Stimulated activated CD4-positive, alpha-beta T cell treated with anti-CD3 and anti-CD28 coated beads, Interleukin-1b, Interleukin-23, amount 100 ng/mL, for 1 hour (primary cell): ENCODE measurements at places on chromosomes 4 and X.

GRCh38 chr4:3280466-3280865 lies 12.4 kb upstream of the RGS12 start:
- DNase-seq = no peak

- DNase-seq = no peak
Measured at GRCh38 chr4:188043154-188043553, 47.6 kb downstream of the ZFP42 start.

- no peak for DNase-seq
Measured at GRCh38 chrX:7059214-7059838, 88.2 kb upstream of the STS start.

DNA sequence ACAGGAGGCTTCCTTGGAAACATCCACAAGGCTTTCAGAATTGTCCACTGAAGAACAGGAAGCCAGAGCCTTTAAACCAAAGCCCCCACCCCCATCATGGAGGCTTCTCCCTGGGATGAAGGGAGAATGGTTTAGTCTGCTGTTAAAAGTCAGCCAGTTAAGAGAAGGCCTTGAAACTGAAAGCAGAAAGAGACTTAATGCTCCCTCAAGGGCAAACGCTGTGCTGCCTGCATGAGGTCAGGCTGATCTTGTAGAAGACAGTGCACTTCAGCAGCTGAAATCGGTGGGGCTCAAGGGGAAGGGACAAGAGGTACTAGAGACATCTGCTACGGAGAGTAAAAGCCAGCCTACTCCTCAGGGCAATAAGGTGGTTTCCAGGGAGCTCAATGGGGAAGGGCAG lies 69.0 kb downstream of the HPRT1 start:
- DNase-seq = no peak

- DNase-seq = no peak
Measured at GRCh38 chrX:120604361-120604782, 471 bp downstream of the MCTS1 start.

GRCh38 chrX:71629467-71629866 lies 11.2 kb upstream of the CXCR3 start:
- DNase-seq = no peak

DNA sequence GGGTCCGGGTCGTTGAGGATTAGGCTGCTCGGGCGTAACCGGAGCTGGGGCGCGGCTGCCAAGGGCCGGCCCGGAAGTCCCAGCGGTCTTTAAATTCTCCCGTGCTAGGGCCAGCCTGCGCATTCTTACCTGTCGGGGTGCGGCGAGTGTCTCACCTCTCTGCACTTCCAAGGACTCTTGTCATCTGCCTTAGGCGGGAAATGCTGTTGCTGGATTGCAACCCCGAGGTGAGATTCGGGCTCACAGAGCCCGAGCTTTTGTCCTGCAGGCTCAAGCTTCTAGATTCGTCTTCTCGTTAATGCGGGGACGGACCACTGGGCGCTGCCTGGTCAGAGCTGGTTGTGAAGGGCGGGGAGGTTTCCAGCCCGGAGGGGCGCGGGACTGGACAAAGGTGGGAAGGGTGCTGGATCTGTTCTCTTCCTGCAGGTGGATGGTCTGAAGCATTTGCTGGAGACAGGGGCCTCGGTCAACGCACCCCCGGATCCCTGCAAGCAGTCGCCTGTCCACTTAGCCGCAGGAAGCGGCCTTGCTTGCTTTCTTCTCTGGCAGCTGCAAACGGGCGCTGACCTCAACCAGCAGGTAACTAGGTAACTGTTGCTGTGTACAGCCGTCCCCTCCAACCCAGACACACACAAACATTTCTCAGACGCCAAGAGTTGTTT lies at the start of gene ANKRD37:
TSS of gene ANKRD37 (plus strand) at position 118 of the 662 bp plus-strand sequence. CDS start at position 201, 83 bp downstream.
- DNase-seq = no peak
